ENCODE measurements at places on chromosomes 4 and X. TPM values are rescaled to one million over a fixed set of nuclear protein-coding genes. Genes with fewer than 3 reads are reported as not detected.

The SYTL4 gene
- 18.4 TPM for total RNA-seq

The PAGE1 gene
- not detected for total RNA-seq

The GLRA2 gene
- not detected for total RNA-seq

The ADH7 gene
- not detected for total RNA-seq

The SPANXD gene
- total RNA-seq = not detected

The CRMP1 gene
- total RNA-seq = not detected

The CSAG3 gene
- not detected for total RNA-seq

The SERPINA7 gene
- total RNA-seq = not detected

The MAGEA2 gene
- not detected for total RNA-seq

The PCDH19 gene
- 4.3 TPM for total RNA-seq

The CYP2U1 gene
- 5.8 TPM for total RNA-seq

- DNase-seq = no peak
- H3K4me3 ChIP-seq = no peak overlapping the region
- no peaks in the 10 kb centered on the region for H3K4me1 ChIP-seq
- H3K27ac ChIP-seq = no peak overlapping the region
- H3K27me3 ChIP-seq = no peaks in the 10 kb centered on the region
- H3K36me3 ChIP-seq = no peaks in the 10 kb centered on the region
Measured at GRCh38 chr4:164659765-164660164, 94.2 kb upstream of the SMIM31 start.

- H3K27ac ChIP-seq = no peak overlapping the region
- no peaks in the 10 kb centered on the region for H3K4me1 ChIP-seq
- H3K4me3 ChIP-seq = no peak overlapping the region
- H3K27me3 ChIP-seq = no peaks in the 10 kb centered on the region
- no peak for DNase-seq
- no peaks in the 10 kb centered on the region for H3K36me3 ChIP-seq
Measured at GRCh38 chr4:173835903-173836302, 305.9 kb upstream of the HAND2 start.

GRCh38 chr4:172412851-172413580, 599.8 kb downstream of the GALNTL6 start:
- H3K27me3 ChIP-seq = no peaks in the 10 kb centered on the region
- H3K27ac ChIP-seq = no peak overlapping the region
- H3K36me3 ChIP-seq = no peaks in the 10 kb centered on the region
- H3K4me1 ChIP-seq = no peaks in the 10 kb centered on the region
- H3K4me3 ChIP-seq = no peak overlapping the region

DNA sequence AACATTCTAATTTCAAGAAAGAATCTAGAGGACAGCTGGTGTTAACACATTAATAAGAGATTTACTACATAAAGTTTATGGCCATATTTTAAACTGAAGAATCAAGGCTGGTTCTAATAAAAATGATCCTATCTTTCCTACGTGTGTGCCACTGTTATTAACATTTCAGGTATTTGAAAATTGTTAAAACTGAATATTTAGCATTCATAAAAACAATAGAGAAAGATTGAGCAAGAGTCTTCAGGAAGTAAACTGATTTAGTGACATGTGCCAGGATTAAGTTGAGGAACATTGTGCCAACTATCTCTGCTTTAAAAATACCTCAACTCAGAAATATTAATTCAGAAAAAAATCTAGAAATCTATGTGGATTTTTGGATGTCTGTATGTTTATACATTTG, 810.1 kb downstream of the FAT4 start:
- H3K27ac ChIP-seq = no peak overlapping the region
- no peaks in the 10 kb centered on the region for H3K4me1 ChIP-seq
- no peaks in the 10 kb centered on the region for H3K36me3 ChIP-seq
- H3K27me3 ChIP-seq = no peaks in the 10 kb centered on the region
- H3K4me3 ChIP-seq = no peak overlapping the region

DNA sequence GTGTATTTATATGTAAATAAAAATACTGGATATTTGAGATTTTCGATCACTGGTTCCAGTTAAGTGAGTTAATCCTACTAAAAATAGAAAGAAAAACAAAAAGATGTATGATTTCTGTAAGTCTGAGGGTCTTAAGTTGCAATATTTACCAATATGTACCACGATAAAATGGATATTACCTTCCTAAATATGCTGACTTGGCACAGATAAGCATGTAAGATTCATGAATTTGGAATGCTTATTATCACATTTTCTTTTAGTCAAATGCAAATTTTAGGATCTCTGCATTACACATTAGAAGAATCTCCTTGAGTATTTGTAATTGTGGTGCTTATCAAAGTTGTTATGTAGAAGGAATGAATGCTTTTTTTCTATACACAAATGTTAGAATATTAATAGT, 1018.3 kb upstream of the GRID2 start:
- no peak overlapping the region for H3K27ac ChIP-seq
- no peaks in the 10 kb centered on the region for H3K4me1 ChIP-seq
- H3K36me3 ChIP-seq = no peaks in the 10 kb centered on the region
- H3K27me3 ChIP-seq = no peaks in the 10 kb centered on the region

DNA sequence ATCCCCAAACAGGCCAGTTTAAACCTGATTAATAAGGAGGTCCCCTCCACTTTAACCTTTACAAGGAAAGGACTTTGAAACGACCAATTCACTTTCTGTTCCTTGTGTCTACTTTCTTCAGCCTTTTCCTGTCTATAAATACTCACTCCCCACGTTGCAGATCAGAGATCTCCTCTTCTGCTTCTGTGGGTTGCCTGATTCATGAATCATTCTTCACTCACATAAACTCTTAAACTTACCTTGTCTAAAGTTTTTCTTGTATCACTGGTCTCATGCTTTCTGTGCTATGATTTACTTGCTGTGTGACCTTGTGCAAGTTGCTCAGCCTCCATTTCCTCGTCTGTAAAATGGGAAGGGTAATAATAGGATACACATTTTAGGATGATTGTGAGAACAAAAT, 236.1 kb downstream of the QDPR start:
- no peaks in the 10 kb centered on the region for H3K36me3 ChIP-seq
- DNase-seq = no peak
- no peak overlapping the region for H3K27ac ChIP-seq
- H3K4me1 ChIP-seq = no peaks in the 10 kb centered on the region

DNA sequence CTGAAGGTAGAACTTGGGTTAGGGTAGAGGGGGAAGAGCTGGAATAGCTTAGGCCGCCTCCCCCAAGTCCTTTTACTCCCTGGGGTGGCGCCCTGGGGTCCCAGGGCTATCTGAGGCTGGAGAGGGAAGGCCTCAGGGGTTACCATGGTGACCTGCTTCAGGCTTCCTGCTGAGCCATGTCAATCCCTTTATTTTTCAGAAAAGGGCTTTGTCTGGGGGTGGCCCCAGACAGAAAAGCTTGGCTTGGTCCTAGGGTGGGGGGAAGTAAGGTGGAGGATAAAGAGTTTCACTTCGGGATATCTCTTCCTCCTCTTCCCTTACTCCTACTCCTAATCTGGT, 6.3 kb downstream of the EFNB1 start:
- H3K4me3 ChIP-seq = no peak overlapping the region
- H3K27me3 ChIP-seq = no peaks in the 10 kb centered on the region
- H3K27ac ChIP-seq = no peak overlapping the region
- DNase-seq = no peak
- H3K36me3 ChIP-seq = peaks cover 6% of the 10 kb centered on the region

Data from endothelial cell of umbilical vein (primary cell).